Renal cortex interstitium (tissue), 15 donors: ENCODE measurements at places on chromosomes 16 and 17.

- no peak for DNase-seq
Observed at GRCh38 chr17:58324409-58325288, 3.9 kb downstream of the TSPOAP1 start.

GRCh38 chr16:6771956-6772355 is 560.7 kb upstream of the RBFOX1 start:
- no peak for DNase-seq

GRCh38 chr16:79639576-79640311 is 39.2 kb upstream of the MAF start:
- no peak for DNase-seq

DNA sequence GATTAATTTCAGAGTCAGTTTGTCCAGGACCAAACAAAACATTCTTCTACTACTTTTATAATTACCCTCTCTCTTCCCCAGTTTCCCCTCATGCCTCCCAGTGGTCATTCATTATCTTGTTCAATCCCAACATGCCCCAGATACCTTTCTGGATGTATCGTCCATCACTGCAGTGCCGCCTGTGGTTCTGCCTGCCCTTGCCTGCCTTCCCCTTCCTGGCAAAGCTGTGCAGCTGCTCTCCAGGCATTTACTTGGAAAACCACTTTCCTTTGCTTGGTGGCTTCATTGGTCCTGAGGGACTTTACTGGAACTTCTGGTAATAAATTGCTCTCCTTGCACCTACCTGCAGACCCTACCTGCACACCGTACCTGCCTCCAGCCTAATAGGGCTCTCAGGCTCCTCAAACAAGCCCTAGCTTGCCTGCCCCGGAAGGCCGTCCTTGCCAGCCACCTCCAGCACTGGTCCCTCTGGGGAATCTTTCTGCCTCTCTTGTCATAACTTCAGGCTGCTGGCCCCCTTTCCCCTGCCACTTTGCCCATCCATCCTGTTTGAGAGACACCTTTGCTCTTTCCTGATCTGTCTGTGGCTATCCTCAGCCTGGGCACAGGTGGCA is 19.5 kb upstream of the MSI2 start:
- DNase-seq, result no peak

DNA sequence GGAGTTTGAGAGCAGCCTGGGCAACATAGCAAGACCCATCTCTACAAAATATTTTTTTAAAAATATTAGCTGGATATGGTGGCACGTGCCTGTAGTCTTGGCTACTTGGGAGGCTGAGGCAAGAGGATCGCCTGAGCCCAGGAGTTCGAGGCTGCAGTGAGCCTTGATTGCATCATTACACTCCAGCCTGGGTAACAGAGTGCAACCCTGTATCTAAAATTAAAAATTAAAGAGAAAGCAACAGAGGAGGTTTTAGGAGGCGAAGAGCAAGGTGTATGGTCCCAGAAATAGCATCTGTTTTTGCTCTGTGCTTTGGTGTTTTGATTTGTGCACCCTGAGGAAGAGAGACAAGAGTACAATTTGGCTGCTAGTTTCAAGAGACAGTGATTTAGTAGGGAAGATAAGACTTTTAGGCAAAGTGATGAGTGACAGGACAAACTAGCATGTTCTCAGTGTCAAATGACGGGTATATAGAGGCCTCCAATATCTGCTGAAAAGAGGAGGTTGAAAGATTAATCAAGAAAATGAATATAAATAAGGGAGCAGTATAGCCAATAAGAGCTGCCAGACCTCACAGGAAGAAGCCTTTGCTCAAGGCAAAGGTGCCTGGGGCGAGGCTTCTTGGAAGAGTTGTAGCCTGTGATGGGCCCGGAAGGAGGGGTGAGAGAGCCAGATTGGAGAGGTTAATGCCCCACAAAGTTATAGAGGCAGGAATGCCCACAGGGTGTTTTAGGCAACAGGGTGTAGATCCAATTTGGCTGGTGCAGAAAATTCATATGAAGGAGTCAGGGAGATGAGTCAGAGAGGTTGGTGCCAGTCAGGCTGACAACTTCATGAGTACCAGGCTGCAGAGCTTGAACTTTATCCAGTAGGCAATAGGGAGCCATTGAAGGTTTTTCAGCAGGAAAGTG is 11.4 kb downstream of the HLF start:
- no peak for DNase-seq

DNA sequence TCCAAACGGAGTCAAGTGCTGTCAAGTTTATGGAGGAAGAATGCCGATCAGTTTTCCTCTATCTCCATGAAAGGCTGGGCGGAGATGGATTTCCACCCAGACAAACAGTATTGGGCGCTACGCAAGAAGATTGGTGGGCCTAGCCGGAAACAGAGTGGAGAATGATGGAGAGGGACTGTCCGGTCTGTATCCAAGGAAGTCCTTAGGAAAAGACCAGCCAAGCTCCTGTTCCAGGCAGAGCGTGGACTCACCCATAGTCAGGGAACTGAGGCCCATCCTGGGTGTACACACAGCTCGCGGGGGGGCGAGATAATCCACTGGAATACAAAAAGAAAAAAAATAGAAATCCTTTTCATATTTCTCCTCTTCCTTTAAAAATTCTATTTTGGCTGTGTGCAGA is 1.5 kb upstream of the ABCC12 start:
- DNase-seq, result no peak

GRCh38 chr16:86050111-86050510 is 151.1 kb downstream of the IRF8 start:
- DNase-seq, result no peak

DNA sequence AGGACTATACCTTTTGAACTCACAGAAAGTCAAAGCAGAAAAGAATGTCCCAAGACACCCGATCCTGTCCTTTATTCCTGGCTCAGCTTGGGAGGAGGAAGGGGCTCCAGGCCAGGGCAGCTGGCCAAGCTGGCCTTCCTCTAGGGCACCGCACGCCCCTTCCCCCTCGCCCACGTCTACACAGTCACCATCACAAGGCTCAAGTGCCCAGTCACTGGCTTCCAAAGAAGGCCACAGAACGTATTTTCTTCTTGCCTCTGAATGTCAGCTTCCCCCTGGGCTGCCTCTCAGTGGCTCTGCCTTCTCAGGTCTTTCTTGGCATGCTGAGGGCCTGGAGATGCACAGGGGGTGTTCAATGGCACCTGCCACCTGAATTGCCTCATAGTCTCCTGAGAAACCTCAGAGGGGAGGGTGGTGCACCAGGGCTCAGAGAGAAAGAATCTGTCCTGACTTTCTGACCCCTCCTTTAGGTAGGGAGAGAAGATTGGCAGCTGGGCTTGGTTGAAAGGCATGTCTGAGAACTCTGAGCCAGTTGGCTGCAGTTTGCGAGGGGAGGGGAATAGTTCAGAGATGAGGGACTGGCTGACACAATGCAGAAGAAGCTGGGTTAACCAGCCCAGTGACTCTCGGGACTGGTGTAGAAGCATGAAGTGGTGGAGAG is 2.1 kb downstream of the DHRS11 start:
- no peak for DNase-seq
